AG04449 (cell line): ENCODE measurements at places on chromosomes 11 and 22.

DNA sequence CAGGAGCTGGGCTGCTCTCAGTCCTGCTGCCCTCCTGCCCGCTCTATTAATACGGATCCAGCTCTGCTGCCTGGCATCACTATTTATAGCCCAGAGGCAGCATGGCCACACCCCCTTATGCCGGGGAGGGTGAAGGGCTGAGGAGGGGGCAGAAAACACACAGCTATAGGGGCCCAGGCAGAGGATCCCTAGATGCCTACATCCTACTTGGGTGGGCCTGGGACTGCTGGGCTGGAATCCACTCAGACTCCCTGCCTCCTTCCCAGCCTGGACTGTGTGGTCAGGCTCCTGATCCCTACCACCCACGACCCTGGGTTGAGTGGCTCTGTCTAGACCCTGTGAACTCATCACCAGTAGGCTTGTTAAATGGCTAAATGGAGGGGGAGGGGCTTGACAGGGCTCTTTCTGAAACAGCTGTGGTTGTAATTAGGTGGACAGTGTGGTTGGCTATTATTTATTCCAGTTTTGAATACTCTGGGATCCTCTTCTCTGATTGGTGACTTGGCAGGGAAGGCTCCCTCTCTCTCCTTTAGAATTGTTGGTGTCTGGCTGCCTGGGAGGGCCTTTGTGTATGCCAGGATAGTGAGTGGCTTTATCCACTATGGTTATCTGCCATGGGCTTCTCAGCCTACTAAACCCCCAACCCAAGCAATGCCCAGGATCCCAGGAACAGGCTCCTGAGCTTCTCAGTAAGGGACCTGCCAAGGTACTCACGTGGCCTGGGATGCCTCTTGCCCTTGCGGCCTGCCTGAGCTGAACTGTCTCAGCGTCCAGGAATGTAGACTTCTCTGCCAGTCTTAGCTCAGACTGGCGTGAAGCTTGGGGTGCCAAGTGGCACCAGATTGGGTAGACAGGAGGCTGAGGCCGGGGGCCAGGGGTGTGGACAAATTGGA, 15.2 kb downstream of the PHLDB1 start:
- DNase-seq: peak; percentile 40

DNA sequence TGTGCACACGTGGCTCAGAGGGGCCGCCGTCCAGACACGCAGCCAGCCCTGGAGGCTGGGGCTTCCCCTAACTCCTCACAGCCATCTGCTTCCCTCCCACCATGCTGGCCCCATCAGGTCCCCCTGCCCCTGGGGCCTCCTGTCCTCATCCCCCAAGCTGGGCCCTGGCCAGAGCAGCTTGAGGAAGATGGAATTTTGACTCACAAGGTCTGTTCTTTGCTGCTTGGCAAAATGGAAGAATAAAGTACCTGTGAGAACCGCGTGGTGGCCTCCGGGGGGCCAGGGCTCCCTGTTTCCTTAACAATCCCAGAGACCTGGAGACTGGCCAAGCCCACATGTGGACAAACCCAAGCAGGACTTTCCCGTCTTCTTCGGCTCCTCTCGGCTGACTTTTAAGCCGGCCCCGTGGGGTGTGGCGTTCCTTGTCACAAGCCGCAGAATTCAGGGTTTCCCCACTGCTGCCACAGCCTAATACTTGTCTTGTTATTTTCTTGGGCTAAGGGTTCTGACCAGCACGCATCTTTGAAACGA, 872.8 kb downstream of the BRD1 start:
- DNase-seq: no peak

DNA sequence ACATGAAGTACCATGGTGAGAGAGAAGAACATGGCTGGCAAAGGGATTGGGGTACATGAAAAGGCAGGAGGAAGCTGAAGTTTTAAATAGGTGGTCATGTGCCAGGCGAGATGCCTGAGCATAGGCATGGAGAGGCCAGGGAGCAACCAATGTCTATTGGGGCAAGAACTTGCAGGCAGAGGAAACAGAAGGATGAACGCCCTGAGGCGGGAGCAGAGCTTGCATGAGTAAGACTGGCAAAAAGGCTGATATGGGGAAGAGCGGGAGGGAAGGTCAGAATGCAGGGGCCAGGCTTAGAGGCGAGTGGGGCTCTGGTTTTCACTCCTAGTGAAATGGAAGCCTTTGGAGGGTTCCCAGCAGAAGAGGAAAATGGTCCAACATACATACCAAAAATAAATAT, 52.5 kb upstream of the VSTM5 start:
- no peak for DNase-seq

GRCh38 chr22:46998331-46998730, 235.9 kb downstream of the TBC1D22A start:
- DNase-seq: no peak

DNA sequence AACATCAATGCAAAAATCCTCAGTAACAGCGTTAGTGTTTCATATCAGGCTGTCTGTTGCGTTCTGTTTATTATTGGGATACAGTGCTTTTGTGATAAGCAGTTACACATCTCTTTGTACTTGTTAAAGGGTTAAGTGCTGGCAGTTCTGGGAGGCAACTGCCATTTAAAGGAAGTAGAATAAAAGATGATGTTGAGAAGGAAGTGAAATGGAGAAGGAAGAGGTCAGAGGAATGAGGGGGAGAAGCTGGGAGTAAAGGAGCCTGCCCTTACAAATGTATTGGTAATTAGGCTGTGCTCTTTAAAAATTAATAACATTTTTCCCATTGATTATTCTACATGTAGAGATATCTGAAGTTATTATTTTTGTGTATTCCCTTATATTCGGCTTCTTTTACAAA, 674.7 kb downstream of the NTM start:
- DNase-seq: no peak

DNA sequence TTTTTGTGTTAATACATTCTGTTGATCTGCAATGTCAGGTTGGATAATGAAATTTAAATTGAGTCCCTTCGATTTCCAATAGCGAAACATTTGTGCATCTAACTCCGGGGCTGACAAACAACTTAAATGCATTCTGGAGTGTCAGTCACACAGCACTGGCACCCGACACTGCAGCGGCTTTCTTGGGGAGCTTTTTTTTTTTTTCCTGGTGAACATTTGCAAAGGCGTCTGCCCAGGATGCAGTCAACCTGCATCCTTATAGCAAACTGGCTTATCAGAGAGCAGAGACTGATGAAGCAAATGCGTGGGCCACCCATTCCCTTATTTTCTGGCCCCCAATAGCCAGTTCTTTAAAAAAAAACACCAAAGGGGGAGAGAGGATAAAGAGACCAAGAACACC, 1167.7 kb downstream of the LRRC4C start:
- no peak for DNase-seq

- no peak for DNase-seq
These were observed 27.2 kb downstream of the GRAMD1B start for GRCh38 chr11:123457187-123457770.

DNA sequence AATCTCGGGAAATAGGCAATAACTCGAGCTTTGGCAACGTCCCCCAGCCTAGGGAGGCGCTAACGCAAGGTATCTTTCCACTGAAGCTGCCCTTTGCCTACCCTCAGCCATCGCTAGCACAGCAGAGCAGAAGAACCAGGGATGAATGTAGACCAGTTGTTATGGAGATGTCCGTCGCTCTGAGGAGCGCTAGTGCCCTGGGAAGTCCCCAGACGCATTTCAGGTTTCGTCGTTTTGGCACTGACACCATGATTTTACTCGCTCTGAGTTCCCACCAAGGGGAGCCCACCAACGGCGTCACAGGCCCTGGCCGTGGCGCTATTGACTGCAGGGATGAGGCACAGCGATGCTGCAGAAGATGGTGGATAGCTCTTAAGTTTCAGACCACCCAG, 22.7 kb upstream of the BDNF start:
- no peak for DNase-seq

DNA sequence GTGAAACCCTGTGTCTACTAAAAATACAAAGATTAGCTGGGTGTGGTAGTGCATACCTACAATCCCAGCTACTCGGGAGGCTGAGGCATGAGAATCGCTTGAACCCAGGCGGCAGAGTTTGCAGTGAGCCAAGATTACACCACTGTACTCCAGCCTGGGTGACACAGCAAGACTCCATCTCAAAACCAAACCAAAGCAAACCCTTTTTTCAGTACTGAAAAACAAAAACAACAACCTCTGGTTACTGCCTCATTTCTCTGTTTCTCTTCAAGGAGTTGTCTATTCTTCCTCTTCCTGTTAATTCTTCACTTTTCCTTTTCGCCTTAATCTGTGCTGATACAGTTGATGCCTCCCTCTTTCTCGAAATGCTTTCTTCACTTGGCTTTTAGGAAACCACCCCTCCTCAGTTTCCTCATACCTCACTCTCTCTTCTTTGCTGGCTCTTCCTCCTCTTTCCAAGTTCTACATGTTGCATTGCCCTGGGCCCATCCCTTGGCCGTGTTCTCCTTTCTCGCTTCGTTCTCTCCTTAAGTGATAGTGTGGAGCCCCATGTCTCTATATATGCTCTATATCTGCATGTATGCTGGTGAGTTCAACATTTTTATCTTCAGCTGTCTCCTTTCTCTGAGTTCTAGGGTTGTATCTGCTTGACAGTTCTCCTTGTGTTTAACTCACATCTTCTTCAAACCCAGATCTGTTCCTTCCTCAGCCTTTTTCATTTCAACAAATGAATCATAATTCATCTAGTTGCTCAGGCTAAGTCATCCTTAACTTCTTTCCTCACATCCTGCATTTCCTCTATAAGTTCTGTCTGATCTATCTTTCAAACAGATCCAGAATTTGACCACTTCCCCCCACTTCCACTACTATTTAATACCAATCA, 37.1 kb downstream of the NUCB2 start:
- DNase-seq: peak; percentile 1

- DNase-seq: no peak
These were observed 352.5 kb upstream of the CCDC179 start for GRCh38 chr11:23212807-23213206.

DNA sequence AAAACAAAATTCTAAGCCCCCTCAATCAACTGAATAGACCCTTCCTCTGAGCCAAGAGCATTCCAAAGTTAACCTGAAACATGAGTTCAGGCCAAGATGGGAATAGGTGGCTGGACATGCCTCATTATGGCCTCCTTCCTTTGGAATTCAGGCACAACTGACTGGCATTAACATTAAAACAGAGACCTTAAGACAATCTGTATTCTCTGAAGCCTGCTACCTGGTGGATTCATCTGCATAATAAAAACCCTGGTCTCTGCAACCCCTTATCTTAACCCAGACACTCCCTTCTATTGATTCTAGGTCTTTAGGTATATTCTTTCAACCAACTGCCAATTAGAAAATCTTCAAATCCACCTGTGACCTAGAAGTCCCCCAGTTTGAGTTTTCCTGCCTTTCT, 66.3 kb downstream of the JRKL start:
- DNase-seq: no peak

GRCh38 chr22:25624476-25624875, 60.0 kb downstream of the GRK3 start:
- no peak for DNase-seq

- no peak for DNase-seq
These were observed 70.7 kb upstream of the GRK3 start for GRCh38 chr22:25493794-25494193.

- no peak for DNase-seq
These were observed 20.2 kb upstream of the CALCB start for GRCh38 chr11:15053191-15053685.

DNA sequence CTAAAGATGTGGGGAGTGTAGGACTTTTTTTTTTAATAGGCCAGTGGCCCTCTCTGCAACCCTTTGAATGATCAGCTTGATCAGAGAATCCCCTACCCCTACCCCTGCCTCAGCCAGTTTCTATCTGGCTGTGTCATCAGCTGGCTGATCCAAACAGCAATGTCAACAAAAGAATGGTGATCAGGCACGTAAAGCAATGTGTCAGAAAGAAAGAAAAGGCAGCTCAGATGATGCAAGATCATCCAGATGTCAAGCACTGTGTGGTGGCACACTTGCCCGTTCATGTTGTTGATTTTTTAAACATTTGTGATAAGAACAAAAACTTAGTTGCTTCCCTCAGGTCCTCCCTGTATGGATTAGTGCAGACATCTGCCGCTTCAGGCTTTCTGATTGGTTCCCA, 26.3 kb upstream of the EHF start:
- no peak for DNase-seq

DNA sequence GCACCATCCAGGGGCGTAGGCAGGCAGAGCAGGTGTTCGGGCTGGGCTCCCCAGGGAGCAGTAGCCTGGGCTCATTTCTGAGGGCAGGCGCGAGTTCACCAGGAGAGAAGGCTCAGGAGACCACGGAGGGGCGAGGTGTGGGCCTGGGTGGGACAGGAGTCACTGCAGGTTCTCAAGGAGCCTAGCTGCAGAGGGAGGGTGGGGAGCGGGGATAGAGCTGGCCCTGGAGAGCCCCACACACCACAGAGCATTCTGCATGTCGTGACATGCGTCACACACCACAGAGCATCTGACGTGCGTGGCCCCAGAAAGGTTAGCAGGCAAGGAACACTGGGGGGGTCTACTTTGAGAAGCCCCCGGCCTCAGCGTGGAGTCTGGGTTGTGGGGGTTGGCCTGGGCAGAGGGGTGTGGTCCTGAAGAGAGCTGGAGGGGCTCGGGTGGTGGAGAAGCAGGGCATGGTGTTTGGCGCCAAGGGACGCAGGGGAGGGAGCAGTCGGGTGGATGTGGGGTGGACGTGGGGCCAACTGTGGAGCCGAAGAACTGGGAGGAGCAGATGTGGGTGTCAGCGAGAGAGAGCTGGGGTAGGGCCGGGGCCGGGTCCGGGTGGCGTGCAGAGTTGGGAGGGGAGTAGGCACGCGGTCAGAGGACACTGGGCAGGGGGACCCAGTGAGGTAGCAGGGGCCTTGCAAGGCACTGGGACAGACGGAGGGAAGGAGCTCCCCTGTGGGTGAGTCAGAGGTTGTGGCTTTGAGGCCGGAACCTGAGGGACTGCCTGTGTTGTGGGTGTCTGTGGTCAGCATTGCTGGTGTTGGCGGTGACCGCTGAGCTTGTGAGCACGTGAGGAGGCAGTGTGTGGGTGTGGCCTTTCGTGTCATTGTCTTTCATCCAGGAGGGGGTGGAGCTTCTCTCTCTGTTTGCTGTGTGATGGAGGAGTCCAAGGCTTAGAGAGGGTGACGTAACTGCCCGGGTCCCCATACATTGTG, 25.5 kb downstream of the CTTN start:
- DNase-seq: no peak

- no peak for DNase-seq
These were observed 100.6 kb downstream of the ST3GAL4 start for GRCh38 chr11:126456089-126456488.

DNA sequence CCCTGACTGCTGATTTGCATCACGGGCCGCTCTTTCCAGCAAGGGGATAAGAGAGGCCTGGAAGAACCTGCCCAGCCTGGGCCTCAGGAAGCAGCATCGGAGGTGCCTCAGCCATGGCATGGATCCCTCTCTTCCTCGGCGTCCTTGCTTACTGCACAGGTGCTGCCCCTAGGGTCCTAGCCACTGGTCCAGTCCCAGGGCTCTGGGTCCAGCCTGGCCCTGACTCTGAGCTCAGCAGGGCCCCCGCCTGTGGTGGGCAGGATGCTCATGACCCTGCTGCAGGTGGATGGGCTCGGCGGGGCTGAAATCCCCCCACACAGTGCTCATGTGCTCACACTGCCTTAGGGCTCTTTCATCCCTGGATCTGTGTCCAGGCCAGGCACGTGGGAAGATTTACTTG, 7.0 kb upstream of the IGLL5 start:
- DNase-seq: no peak
